ENCODE measurements at places on chromosomes 2 and 18.

DNA sequence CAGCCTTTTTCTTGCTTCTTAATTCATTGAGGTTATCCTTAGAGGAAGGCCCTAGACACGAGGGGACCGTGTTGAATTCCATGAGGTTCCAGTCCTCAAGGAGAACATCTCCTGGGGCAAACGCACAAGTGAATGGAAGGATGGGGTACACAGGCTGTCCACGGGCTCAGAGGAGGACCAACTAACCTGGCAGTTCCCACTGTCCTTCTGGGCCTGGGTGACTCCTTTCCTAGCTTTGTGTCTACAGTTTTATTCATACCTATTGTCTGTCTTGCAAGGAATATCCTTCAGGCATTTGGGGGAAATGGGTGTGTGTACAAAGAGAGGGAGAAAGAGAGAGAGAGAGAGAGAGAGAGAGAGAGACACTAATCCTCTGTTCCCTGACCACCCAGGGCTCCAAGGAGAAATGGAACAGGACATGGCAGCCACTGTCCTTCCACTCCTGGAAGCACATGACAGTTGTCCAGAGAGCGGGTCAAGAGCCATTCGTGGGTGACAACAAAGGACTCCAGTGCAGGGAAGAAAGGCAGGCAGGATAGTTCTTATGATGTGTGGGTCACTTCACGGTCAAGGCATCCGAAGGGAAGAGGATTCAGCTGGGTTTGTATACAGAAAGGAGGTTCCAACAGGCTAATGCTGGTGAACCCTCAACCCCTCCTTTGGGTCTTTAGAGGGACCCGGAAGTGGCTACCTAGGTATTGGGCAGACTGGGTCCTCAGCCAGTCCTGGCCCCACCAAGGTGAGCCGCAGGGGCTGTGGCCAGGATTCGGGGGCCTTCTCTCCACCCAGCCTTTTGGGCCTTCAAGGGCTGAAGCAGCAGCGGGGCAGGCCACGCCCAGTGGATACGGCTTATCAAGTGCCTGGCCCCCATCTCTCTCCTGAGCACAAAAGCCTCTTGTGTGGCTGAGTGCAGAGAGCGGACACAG is 150.6 kb downstream of the MYCN start:
- no peak for DNase-seq

DNA sequence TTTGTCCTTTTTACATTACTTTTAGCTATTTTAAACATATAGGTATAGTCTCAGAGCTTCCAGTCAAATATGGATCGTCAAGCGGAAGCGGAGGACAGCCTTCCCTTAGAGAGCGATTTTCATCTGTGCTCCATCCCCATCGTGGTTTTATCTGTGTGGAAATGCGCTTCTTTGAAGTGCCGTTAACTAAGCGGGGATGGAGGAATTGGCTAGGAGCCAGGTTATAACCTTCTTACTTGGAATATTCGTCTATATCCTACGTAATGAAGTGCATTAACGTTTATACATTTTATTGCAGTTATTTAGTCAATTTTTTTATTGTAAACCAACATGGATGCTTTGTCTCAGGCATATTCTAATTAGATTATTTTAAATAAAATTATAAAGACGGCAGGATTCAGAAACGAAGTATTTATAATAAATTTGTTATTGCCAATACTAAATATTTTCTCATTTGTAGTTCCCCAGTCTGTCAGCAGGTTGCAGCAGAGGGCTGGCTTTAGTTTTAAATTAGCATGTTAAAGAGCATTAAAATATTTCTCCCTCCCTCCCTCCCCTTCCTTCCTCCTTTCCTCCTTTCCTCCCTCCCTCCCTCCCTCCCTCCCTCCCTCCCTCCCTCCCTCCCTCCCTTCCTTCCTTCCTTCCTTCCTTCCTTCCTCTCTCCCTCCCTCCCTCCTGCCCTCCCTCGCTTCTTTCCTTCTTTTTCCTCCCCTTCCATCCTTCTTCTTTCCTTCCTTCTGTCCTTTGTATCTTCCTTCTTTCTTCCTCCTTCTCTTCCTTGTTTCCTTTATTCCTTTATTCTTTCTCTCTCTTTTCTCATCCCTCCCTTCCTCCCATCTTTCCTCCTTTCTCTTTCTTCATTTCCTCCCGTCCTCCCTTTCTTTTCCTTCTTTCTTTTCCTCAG is 80.6 kb upstream of the DOCK10 start:
- peak; percentile 4 for DNase-seq

DNA sequence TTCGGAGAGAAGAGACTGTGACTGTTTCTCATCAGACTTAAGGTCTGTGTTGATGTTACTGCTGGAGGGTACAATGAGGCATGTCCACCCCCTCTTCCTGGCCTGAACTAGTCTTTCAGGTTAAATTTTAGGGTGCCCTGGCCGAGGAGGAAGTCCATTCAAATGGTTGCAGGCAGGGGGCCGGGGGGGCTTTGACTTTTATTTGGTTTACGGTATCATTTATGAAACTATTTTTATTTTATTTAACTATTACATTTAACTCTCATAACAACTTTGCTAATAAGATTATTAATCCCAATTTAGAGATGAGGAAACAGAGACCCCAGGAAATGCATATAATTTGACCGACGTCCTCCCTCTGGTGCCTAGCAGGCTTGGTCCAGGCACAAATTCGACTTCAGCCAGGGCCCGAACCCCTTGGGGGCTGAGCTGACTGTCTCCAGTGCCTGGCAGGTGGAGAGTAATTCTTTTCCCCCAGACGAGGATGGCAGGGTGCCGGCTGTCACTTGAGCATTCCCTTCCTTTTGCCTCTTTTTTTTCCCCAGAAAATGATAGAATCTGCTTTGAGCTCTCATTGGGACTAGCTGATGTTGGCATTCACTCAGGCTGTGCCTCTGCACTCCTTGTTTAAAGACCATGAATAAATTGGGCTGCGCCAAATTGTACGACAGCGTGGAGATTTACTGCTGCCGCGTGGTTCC is 255.3 kb upstream of the SALL3 start:
- no peak for DNase-seq

DNA sequence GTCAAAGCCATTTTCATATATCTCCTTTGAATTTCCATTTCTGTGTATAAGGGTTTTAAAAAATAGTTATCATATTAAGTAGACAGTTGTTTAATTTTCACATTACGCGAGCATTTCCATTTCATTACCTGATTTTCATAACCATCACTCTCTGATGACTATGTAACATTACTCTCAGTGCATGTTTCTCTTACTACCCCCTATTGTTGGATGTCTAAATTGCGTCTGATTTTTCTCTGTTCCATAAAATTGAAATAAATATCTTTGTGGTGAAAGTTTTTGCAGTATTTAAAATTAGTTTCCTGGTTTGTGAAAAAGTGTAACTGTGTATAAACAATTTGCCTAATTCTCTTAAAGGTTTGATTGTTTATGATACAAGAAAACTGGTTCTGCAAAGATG is 123.8 kb downstream of the MYO1B start:
- DNase-seq: no peak

DNA sequence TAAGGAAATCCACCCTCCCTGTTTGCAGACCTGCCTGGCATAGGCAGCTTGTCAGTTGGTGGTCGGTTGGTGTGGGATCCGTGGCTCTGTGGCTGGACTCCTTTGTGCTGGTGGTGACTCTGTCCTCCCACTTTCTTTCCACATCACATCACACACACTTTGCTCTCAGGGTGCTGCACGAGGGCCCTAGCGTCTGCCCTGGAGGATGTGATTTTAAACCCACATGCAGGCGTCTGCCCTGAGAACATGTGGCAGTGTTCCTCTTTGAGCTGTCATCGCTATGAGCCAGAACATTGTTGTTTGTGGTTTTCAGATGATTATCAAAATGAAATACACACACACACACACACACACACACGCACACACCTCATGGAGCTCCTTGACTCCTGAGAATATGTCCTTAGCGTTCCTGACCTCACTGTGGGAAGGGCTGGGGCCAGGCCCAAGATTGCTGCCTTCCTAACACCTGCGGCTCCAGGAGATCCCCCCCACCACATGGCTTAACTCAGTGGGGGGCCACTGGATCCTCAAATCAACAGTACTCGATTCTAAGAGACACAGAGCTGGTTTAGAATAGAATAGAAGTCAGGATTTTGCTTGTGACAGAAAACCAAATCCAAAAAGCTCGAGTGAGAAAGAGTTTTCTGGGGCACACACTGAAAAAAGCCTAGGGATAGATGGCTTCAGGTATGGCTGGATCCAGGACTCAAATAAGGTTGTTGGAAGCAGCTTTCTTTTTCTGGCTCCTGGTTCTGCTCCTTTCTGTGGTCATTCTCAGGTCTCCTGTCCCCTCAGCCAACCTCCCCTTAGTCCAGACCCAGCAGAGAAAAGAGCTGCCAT is 54.8 kb downstream of the RTP5 start:
- DNase-seq: no peak

All from T1000 (cell line).